Cerebellar nuclear complex (tissue), 1 donor: ENCODE measurements at places on chromosomes 13 and 19.

- DNase-seq = no peak
Measured at GRCh38 chr19:8484331-8484894, 18.0 kb downstream of the PRAM1 start.

DNA sequence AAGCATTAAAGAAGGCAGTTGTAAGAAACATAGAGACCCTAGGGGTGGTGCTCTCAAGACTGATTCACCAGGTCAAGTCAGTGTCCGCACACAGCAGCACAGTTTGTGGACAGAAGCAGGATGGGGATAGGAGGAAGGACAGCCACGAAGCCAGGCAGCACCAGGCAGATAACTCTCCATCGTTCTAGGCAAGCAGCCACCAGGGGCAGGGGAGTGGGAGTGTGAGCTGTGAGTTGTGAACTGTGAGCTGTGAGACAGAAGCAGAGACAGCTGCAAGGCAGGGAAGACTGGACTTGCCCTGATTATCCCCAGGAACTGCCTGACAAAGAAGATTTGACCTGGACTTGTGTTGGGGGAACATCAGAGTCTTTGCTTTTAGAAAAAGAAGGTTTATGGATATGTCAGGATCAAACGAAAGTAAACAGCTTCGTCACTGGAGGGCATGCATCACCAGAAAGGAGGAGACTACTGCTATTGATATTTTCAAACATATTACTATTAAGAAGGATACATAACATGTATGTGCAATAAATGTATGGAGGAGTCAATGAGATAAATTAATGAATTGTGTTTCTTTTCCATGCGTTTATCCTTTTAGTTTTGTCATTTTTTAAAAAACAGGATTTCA is 286.1 kb downstream of the IRS2 start:
- no peak for DNase-seq

- DNase-seq = no peak
Measured at GRCh38 chr13:89057274-89057673, 1386.1 kb downstream of the SLITRK5 start.

- no peak for DNase-seq
Measured at GRCh38 chr13:110702591-110703526, 3.1 kb downstream of the CARS2 start.

GRCh38 chr19:11380653-11381537 is 3.2 kb downstream of the EPOR start:
- peak; percentile 95 for DNase-seq

DNA sequence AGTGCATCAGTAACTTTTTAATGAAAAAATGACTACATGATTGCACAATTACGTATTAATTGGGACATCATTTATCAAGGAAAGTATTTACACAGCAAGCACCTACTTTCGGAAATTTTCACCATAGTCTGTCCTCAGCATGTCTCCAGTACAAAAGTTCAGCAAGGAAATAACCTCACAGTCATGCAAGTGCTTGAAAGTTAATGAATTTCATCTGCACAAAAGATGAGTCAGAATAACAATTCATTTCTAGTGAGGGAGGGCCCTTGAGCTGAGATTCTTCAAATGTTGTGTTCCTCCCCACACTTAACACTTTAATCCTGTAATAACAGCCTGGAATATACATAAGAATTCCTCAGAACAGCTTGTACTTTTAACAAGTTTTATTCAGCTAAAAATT is 49.0 kb upstream of the OXGR1 start:
- DNase-seq = no peak

GRCh38 chr13:22717036-22717435 is 463.7 kb upstream of the SGCG start:
- no peak for DNase-seq

DNA sequence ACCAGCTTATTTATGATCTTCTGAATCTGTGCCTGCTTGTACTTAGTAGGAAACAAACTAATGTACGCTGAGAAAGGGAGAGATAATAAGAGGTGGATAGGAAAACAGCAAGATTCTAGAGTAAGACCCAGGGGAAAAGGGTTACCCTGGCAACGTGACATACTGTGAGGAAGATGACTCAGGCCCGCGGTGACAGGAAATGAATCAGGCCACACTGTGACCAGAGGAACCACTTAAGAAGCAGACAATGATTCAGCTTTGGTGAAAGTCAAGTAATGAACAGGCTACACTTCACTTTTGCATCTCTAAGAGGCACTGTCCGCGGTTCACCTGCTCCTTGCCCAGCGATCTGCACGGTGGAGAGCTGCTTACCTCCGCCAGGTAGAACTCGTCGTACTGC is 158.2 kb downstream of the NALCN start:
- no peak for DNase-seq

DNA sequence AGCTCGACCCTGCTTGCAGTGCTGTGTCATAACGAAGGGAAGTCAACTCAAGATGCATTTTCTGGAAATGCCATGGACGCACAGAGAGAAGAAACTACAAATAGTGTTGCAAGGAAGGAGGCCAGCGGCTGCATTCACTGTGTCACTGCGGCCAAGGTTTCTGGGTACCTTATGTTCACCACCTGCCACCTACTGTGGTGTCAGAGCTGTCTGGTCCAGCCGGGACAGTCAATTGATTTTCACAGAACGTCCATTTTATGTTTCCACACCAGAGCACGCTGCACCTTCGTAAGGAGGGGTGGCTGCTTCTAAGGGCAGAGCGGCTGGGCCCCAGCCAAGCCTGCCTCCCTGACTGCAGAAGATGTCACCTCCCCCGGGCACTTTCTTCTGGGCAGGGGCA is 17.7 kb downstream of the TSHZ3 start:
- DNase-seq = no peak

GRCh38 chr19:5587661-5588060 is 19.9 kb upstream of the TINCR start:
- no peak for DNase-seq

DNA sequence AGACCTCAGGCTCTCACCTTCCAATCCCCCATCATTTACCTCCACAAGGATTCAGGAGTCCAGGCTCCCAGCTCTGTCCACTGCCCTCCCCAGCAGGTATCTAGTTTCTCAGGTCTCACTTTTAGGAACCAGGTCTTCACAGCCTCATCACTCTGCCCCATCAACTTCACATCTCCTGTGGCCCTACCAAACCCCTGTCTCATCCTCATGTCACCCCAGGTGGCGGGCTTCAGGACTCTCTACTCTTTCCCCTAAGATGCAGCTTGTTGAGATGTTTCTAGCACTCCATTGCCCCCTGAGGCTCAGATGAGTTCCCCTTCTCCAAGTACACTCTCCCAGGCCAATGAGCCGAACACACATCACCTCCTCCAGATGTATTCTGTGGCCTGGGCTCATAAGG is 1.5 kb downstream of the PPFIA3 start:
- DNase-seq = no peak

DNA sequence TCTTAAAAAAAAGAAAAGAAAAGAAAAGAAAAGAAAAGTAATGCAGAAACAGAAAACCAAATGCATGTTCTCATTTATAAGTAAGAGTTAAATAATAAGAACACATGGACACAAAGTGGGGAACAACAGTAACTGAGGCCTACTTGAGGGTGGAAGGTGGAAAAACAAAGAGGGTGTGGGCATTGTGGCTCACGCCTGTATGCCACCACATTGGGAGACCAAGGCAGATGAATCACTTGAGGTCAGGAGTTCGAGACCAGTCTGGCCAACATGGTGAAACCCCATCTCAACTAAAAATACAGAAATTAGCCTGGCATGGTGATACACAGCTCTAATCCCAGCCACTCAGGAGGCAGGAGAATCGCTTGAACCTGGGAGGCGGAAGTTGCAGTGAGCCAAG is 8.1 kb downstream of the ZNF708 start:
- no peak for DNase-seq

DNA sequence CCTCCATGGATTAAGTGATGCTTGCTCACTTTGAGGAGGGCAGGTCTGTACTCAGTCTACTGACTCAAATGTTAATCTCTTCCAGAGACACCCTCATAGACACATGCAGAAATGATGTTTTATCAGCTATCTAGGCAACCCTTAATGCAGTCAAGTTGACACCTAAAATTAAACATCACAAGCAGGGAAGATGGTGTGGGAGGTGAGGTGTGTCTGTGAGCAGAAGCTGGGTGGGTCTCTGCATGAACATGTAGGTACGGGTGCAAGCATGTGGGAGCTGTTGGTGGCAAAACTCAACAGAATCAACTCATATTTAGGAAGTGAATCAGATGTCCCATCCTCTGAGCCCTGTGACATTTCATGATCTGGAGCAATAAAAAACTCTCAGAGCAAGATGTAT is 249.2 kb upstream of the SGCG start:
- no peak for DNase-seq

GRCh38 chr19:48367855-48368254 is 3.7 kb downstream of the SYNGR4 start:
- DNase-seq = no peak

DNA sequence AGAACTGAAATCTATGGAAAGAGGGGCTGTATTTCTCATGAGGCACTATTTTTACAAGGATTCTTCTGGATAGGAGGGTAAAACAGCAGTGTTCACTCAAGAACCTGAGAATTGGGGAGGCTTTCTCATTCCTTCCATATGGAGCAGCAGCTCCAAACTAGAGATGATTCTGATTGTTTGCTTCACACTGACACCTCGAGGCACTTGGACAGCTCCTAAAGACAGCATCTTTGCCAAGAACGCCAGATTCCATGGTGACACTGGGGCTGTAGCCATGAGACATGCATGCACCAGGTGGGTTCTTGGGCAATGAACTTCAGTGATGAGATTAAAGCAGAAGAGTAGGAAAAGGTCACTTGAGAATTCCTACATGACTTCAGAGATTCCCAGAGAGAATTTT is 361.5 kb upstream of the HTR2A start:
- no peak for DNase-seq

DNA sequence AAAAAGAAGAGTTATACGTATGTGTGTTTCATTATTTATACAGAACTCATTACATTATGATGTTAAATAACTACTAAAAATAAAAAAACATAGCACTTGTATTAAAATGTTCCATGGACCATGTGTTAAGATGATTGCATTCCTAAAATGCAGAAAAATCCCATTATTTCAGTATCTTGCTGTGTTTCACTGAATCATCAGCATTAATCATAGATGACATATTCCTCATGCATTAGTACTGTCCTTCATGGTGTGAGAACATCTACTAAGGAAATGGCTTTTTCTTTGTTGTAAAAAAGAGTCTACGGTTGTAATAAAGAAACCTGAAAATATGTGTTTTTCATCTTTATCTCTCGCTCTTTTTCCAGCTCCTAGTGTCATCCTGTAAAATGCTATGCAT is 416.5 kb downstream of the FGF14 start:
- no peak for DNase-seq

DNA sequence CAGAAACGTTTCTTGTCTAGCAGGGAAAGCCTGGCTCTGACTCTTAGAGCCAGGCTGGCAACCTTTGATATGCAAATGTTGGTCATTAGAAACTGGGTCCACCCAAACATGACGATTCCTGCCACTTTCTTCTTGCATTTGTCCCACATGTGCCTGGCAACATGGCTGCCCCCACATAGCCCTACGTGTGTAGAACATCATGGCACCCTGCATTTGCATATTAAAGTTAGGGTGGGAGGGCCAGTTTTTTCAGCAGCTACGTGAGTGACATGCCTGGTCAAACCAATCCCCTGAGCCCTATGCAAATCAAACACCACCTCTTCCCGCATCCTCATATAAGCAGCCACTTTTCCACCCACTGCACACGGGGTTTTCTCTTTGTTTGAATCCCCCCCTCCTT is 95.0 kb downstream of the LIG4 start:
- no peak for DNase-seq

- no peak for DNase-seq
Measured at GRCh38 chr13:48731957-48732569, 78.3 kb downstream of the CYSLTR2 start.
